NCI-H1092 (cell line): ENCODE measurements at places on chromosomes 7 and 10.

- no peak for DNase-seq
Measured at GRCh38 chr7:11592699-11593098, 239.3 kb downstream of the THSD7A start.

DNA sequence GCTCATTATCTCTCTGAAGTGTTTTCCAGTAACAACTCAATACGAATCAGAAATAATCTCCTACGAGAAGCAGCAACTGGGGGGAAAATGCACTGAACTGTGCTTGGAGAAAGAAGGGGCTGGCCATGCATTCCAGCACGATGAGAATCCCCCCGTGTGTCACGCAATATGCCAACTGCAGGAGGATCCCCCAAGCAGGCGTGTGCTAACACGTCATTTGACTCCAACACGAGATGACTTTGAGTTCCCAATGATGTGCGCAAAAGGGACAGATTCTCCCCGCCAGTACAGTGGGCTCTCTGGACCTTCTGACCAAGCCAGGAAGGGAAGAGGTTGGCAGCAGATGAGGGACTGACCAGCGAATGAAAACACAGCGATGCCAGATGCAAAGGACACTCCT lies 105.5 kb downstream of the KCNMA1 start:
- DNase-seq: no peak

DNA sequence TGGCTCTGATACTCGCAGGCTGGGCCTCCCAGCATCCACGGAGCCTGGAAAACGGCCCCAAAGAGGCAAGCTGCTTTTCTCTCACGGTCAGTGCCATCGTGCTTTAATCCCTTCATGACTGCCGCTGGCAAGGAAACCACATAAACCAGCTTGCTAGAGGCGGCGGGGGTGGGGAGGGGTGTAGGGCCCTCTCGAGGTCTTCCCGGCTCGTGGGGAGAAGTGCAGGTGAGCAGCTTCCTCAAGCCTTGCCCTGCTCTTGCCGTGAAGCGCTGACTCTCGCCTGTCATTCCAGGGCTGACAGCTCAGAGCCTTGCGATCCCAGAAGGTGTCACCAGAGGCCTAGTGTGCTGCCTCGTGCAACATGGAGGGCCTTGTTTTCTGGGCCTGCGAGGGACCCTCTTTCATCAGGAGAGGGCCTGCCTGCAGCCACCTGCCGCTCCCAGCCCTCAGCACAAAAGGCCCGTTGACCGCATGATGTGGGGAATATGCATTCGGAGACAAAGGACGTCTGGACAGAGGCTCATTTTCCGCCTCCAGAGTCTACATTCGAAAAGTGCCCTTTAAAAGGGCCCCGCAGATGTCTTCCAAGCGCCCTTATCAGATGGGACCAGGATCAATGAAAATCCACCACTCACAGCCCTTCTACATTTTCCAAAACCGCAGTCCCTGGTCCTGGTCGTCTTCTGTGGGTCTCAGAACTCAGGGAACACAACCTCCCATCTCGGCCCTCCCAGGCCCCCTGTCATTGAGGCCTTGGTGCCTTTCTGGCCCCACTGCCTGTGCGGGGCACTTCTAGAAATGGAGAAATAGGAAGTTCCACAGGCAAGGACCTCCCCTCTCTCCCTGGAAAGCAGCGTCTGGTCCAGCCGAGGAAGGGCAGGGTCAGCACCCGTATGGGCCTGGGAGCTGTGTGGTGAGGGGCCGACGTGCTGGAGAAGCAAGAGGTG lies 58.7 kb downstream of the ZRANB1 start:
- no peak for DNase-seq

GRCh38 chr10:61847087-61847486 lies 54.4 kb upstream of the ARID5B start:
- DNase-seq: no peak

DNA sequence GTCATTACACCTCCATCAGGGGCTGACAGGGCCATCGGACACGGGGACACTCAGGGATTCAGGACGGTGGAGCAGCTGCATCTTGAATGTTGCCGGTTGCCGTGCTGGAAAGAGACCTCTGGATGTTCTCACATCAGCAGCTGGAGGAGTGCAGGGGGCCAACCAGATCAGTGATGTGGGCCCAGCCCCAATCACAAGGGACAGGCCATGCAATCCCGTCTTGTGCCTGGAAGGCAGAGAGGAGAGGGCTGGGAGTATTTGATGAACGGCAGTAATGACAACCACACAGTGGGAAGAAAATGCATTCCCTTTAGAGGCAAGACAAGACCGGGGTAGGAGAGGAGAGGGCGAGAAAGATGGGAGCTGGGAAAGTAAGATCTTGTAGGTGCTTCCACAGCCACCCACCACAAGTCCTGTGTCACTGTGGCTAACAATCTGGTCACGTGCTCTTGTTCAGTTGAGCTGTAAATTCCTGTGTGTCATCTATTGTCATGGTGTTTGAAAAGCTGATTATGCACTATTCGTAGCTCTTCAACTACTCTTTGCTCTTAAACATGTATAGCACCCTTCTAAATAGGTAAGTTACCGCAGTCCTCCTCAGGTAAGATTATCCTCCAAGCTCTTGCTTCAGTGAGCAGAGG lies 85.9 kb upstream of the LEP start:
- DNase-seq: no peak

DNA sequence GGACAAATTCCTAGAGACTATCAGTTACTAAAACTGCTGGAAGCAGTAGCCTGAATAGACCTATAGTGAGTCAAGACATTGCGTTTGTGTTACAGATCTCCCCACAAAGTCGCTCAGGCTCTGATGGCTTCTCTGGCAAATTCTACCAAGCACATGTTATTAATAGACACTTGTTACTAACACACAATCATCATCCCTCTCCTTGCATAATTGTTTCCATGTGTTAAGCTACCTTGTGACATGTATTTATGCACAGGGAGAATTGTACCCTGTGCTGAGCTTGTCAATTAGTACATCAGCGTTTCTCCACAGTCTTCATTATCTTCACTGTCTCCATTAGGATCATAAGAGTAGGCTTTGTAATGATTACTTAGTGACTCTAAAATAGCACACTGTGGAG lies 31.2 kb downstream of the DYNC2I1 start:
- no peak for DNase-seq

- DNase-seq: no peak
Measured at GRCh38 chr7:98134420-98135228, 28.0 kb downstream of the LMTK2 start.

DNA sequence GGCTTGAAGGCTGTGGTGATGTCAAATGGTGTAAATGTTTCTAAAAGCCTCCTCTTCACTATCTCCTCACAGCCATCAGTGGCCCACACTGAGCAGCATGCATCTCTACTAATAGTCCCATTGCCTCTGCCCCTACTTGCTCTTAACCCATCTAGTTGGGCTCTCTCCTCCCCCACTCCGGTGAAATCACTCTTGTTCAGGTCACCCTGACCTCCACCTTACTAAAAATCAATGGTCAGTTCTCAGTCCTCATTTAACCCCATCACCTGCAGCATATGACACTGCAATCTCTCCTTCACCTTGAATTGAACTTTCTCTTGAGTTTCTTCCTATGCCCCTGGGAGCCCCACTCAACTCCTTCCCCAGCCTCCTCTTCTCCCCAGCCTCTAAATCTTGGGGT lies 355.1 kb upstream of the AOAH start:
- no peak for DNase-seq

DNA sequence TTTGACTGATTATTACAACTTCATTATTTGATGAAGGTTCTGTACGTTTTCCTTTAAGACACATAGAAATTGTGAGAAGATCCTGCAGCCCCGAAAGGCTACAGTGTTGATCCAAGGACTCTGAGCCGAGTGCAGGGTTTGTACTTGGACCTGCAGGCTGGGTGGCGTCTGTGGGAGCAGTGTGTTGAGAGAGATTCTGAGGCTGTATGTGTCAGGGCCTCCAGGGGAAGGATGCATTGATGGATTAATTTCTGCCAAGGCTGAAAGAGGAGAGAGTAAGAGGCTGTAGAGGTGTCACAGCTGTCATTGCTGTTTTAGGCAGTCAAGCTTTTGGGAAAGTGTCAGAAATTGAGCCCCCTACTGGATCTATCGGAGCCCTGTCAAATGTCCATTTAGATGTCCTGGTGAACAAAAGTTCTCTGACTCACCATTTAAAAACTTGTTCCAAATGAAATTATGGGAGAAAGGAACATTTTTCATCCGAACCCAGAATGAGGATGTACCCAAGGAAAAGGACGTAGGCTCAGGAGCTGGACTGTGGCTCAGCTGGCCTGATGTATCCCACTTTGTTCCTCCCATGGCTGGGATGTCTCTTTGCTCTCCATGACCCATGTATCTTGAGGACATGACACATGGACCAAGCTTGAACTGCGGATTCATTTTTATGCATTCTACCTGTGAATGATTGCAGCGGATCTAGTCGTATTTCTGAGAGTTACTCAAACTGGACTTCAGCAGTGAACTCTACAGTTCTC lies 102.2 kb downstream of the TCF7L2 start:
- DNase-seq: no peak

DNA sequence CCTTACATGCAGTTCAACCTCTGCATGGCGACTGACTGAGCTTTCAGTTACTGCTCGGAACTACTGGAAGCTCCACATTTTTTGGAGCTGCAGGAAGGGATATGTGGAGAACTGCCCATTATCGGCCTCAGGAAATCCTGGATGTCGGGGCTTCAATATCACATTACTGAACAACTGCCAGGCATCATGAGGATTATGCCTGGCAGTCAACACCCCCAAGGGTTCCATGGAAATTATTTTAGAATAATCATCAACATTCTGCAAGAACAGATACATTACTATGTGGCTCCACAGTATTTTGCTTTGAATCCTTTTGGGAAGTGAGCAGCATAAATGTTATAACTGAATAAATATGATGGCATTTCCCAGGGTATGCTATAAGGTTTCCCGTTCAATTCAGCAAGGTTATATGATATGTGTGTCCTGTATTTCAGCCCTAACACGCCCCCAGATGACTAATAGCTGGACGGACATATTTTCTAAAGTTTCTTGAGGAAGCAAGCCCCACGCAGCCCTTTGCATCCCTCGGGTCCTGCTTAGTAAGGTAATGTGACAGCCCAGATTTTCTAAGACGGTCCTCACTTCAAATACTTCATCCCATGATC lies 53.0 kb upstream of the OPALIN start:
- DNase-seq: no peak
